HepG2 (cell line): ENCODE measurements at places on chromosomes 5 and 9. TPM values are rescaled to one million over a fixed set of nuclear protein-coding genes. Genes with fewer than 3 reads are reported as not detected.

- no peak for DNase-seq
Observed at GRCh38 chr5:94361161-94361560, 257.2 kb downstream of the KIAA0825 start.

- no peak for DNase-seq
Observed at GRCh38 chr9:117341151-117341550, 73.7 kb downstream of the ASTN2 start.

- no peak for DNase-seq
Observed at GRCh38 chr5:17694914-17695313, 60.7 kb downstream of the TAF11L14 start.

RNF130 gene
- 21.3 and 28.2 TPM in 2 replicates for total RNA-seq
